Erythroblast (primary cell): ENCODE measurements at places on chromosomes 4 and X.

DNA sequence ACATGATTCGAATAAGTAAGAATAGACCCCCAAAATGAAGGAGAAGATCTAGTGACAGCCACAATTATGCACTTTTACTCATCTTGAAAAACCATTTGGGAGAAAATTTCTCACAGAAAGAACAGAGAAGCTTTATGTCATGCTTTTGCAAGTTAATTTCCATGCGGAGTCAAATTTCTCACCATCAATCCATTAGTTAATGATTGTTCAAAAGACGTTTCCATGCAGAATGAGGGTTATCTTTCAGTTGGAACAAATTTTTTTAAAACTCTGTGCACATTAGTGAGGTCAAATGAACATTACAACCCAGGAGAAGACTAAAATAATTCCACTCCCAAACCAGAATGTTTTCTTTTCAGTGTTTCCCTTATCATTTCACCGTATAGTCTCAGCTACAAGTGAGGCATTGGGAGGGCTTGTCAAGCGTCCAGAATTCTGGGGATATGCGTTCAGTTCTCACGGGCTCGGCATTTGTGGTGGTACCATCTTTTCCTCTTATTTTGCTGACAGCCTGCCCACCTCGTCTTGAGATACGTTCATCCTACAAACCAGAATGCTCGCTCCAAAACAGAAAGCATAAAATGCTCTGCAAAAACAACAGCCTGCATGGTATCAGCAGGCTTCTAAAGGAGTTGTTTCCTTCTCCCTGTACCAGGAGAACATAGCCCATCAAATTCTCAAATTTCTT is 130.8 kb upstream of the TBL1X start:
- no peak for DNase-seq

GRCh38 chr4:108592674-108592986 is 27.7 kb upstream of the RPL34 start:
- no peak for DNase-seq

GRCh38 chr4:76514087-76514486 is 79.1 kb downstream of the SHROOM3 start:
- no peak for DNase-seq

- DNase-seq = no peak
These were observed 9.8 kb downstream of the GNPDA2 start for GRCh38 chr4:44716597-44716996.

DNA sequence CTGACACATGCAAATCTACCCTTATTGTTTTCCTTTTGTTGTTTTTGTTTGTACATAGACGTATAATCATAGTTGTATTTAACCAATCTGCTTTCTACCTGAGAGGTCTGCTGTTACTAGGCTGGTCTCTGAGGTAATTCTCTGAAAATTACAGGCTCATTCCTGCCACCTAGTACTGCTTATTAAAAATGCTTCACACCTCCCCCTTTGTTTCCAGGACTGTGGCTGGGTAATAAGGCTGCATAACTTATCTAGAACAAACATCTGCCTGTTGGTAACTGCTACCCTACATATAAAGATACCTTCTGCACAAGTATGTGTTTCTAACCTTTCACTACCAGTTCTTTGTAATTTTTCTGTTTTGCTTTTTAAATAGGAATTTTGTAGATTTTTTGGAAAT is 34.2 kb downstream of the COX7B2 start:
- DNase-seq = peak; percentile 83

DNA sequence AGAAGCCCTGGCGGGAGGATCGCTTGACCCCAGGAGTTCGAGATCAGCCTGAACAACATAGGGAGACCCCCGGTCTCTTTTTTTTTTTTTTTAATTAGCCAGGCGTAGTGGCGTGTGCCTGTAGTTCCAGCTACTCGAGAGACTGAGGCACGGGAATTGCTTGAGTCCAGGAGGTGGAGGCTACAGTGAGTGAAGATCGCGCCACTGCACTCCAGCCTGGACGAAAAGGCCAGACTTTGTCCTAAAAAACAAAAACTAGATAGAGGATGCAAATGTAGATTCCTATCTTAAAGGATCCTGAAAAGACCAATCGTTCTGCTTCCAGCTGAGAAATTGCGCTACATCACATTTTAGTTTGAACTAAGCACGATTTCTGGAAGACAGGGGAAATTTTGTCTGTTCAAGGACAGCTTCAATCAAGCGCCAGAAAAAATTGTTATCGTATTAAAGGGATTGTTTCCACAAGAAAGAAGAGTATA is 627 bp upstream of the HSD17B11 start:
- DNase-seq = no peak
